Stimulated activated naive CD8-positive, alpha-beta T cell treated with anti-CD3 and anti-CD28 coated beads, Interleukin-15, amount 100 ng/mL, for 72 hours (primary cell): ENCODE measurements at places on chromosomes 4 and X.
A peak's percentile ranks its signal among the peaks of the same experiment; 100 is the strongest.

DNA sequence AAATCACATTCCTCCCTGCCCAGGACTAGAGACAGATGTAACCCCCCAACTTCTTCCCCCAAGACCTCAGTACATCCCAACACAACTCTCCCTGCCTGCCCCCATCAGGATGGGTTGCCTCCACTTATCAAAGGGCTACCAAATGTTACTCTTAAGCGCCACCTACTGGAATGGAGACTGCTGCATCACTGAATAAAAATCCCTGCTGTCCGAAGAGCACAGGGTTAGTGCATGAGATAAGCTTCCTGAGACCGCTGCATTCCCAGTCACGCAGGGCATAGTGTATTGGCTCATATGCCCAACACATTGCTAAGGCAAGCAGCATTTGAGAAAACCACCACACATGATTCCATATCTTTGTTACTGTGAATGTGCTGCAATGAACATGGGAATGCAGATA is 544.5 kb downstream of the PPP4R3C start:
- no peak for DNase-seq

DNA sequence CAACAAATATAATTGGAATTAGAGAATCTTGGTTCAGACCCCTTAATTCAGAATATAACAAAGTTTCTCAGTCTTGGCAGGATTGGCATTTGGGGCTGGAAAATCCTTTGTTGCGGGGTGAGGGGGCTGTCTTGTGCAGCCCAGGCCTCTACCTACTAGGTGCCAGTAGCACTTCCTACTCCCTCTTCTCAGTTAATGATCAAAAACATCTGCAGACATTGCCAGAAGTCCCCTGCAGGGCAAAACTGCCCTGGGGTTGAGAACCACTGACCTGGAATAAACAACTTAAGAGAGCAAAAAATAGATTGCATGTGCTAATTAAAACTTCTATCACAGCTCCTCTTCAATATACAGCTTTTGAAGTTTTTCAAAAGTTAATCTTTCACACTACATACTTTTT is 36.7 kb upstream of the CXorf38 start:
- no peak for DNase-seq

DNA sequence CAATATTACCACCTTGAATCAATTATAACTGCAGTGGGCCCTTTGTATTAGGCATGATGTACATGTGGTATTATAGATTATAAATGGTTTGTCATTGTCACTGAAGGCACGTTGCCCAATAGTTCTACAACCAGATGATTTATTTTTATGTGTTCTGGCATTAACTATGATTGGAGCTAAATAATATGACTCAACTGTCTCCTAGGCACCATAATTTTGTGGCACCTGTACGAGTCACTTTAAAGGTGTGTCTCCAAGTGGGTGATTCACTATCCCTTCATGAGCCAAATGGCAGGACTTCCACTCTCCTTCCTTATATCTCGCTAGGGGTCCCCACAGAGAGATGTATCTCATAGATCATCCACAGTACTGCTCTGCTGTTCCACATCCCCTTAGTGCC is 6.1 kb upstream of the SMPX start:
- no peak for DNase-seq

DNA sequence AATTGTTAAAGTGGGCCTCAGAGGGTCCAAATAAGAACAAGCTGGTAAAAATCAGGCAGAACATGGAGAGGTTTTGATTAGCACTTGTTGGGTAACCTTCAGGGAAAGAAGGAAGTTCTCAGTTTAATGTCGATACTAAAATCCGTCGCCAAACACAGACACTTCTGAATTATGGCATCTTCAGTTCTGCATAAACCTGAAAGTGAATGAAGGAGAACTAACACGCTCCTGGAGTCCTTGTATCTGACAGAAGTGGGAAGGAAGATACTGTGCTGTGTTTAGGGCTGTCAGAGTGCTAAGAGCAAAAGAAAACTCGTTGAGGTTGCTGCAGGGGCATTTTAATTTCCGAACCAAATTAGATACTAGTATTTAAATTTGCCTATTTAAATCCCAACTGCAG is 106.2 kb downstream of the TMA16 start:
- no peak for DNase-seq

- no peak for DNase-seq
Measured at GRCh38 chr4:118881512-118882146, 7.0 kb upstream of the SYNPO2 start.

DNA sequence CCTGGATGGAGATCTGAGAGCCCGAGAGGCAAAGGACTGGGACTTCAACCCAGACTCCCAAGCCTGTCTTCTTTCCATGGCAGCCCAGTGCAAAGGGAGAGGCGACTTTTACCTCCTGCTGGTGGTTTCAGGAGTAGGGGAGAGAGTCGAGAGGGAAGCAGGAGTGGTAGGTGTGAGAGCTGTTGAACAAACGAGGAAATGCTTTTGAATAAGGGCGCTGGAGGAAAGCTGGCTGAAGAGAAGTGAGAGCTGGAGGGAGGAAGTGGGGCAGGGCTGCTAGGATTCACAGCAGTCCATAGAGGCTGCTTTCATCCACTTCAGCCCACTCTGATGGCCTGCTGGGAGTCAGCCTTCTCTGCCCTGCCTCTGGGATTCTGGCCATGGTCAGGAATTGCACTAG is 81.8 kb upstream of the EFNB1 start:
- no peak for DNase-seq

- no peak for DNase-seq
Measured at GRCh38 chr4:153318696-153319320, 25.7 kb upstream of the MND1 start.

DNA sequence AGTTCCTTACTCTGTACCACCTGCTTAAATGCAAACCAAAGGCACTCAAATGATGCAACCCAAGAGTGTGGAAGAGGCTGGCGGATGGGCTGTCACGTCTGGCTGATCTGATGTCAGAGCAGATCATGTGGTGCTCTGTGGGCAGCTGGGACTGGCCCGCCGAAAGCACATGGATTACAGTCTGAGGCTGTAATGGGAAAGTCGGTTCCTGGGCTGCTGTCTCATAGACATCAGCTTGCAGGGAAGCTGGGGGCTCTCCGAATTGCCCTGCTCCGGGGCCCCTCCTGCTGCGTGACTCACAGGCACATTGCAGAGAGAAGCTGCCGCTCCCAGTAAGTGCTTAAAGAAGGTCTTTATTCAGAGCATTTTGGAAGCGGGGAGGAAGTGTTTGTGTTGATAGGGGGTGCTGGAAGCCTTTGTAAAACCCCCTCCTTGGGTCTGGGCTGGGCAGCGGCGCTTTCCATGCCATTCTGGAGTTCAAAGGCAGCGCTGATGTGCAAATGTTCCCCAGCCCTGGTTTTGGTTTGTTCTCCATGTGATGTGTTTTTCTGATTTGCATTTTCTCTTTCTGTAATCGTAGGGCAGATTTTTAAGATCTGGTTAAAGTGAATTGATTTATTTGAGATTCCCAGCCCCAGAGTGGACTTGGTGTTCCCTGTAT is 181.1 kb downstream of the LARP7 start:
- peak; percentile 52 for DNase-seq

- DNase-seq: no peak
Measured at GRCh38 chr4:107379054-107379869, 340.8 kb downstream of the PAPSS1 start.

DNA sequence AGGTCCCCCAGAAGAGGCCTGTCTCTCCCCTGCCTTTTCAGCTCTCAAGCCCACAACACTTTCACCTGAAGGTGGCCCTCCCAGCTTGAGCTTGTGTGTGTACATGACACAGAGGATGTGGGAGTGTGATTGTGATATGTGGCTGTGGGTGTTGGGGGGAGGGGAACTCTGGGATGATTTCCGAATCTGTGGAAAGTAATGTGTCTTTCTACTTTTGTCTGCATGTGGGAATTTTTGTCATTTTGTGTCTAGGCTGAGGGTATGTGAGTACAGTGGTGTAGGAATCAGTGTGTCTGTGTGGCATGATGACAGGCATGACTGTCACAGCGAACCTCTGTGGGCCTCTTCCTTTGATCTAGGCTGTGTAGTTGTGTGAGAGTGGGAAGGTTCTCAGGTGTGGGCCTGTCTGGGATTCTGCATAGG is 6.4 kb downstream of the SYP start:
- no peak for DNase-seq

GRCh38 chrX:56572975-56573374 is 9.5 kb downstream of the UBQLN2 start:
- DNase-seq: peak; percentile 10

- no peak for DNase-seq
Measured at GRCh38 chrX:106955004-106955772, 35.0 kb downstream of the CLDN2 start.
